Jurkat, Clone E6-1 (cell line): ENCODE measurements at places on chromosomes 1 and 21.

GRCh38 chr1:47663286-47663685 is 225.4 kb downstream of the FOXD2 start:
- DNase-seq = peak; percentile 52

- peak; percentile 67 for DNase-seq
These were observed 134.1 kb upstream of the RAB4A start for GRCh38 chr1:229136822-229137221.

DNA sequence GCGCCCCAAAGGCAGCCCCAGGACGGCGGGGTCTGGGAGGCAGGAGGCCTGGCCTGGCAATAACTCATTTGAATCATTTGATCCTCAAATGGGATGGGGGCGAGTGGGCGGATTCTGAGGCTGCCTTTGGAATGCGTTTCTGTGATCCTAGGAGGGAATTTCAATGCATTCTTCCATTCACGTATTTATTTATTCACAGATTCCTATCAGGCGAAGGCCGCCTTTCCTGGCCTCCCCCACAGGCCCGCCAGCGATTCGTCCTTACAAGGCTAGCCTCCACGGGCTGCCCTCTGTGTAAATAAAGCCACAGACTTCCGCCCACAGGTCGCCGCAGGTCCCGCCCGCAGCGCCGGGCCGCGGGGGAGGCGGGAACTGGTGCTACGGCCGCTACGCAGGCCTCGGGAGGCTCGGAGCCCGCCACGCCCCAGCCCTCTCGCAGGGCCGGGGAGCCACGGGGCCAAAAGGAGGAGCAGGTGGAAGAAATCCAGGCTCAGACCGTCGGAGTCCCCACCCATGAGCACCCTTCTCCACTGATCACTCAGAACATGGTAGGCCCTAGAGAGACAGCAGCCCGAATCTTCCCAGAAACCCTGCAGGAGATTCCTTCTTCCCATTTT is 31.3 kb upstream of the JUN start:
- no peak for DNase-seq

DNA sequence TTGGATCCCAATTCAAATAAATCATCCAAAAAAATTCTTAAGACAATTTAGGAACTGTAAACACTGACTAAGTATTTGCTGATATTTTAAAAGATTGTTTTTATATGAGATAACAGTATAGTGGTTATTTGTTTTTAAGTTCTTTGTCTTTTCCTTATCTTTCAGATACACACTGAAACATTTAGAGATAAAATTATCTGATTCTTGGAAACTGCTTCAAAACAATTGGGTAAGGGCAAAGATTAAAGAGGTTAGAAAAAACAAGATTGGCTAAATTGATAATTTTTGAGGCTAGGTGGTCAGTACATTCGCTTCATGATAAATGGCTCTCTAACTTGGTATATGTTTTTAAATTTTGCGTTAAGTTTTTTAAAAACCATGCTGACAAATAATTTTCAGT is 117.3 kb downstream of the PSMG1 start:
- DNase-seq = no peak

DNA sequence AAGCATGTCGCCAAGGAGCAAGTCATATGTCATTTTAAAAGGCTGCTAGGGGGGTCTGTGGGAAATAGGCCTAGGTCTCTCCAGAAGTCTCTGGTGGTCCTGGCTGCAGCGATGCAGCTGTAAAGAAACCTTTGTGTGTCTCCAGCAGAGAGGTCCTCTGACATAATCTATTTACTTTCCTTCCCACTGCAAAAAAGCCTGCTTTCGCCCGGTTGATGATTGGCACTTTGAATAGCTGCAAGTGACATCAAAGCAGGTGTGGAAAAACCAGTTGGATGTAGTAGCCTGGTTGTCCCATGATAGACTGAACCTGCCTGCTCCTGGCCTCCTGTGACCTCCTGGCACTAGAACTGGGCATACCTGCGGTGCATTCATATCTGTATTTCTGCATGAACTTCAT is 13.8 kb downstream of the RASSF5 start:
- no peak for DNase-seq

DNA sequence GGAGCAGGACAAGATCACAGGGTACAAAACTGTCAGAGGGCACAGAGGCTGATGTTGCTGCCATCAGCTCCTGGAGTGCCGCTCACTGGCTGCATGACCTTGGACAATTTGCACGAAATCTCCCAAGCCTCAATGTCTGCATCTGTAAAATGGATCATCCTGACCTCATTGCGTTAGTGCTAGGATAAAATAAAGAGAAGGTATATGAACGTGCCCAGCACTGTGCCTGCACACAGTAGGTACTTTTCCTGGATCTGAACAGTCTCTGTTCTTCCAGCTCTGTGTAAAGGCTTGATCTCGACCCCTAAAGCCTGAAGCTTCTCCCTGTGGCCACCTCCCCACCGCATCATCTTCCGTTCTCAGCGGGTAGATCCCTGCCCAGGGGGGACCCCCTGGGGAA is 12.9 kb downstream of the TNFRSF1B start:
- no peak for DNase-seq

DNA sequence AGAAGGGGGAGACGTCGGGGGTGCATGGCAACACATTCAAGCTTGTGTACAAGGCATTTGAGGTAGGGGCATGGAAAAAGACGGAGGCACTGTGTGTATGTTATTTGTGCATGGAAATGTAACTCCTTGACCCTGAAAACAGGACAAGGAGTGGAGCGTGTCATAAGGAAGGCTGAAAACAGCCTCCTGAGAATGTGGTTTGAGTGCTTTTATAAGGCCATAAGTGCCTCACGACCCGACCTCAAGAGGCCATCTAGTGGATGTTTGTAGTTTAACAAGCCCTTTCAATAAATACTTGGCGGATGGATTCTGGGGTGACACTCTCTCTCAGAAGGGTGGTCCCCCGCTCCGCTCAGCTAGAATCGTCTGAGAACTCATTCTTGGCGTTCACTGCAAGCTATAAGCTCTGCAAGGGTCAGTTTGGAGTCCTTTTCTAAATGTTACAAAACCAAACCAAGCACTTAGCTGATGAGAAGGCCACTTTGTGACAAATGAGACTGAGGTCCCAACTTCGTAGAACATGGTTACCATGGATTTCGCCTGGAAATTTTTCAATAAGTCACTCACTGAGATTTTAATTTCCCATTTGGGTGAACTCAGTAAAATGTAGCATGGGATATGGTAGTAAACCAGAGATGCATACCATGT is 38.8 kb upstream of the CLCA4 start:
- peak; percentile 28 for DNase-seq

DNA sequence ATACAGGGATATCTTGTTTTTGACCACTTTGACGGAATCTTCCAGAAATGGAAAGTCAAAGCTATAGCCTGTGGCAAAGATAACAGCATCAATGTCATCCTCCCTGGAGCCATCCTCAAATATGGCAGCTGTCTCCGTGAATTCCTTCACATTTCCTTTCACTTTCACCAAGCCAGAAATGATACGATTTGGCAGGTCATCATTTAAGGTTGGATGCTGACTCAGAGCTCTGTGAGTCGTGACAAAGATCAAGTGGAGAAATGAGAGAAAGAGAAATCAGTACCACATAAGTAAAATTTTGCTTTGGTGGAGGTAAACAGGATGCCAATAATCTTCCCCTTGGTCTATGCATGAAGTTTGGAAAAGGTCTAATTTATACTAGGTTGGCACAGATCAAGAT is 23.9 kb downstream of the FMO5 start:
- no peak for DNase-seq

- DNase-seq = no peak
These were observed 142.0 kb downstream of the ZNF648 start for GRCh38 chr1:181919542-181919941.

- DNase-seq = no peak
These were observed 125.5 kb upstream of the PLXNA2 start for GRCh38 chr1:208369658-208370057.

DNA sequence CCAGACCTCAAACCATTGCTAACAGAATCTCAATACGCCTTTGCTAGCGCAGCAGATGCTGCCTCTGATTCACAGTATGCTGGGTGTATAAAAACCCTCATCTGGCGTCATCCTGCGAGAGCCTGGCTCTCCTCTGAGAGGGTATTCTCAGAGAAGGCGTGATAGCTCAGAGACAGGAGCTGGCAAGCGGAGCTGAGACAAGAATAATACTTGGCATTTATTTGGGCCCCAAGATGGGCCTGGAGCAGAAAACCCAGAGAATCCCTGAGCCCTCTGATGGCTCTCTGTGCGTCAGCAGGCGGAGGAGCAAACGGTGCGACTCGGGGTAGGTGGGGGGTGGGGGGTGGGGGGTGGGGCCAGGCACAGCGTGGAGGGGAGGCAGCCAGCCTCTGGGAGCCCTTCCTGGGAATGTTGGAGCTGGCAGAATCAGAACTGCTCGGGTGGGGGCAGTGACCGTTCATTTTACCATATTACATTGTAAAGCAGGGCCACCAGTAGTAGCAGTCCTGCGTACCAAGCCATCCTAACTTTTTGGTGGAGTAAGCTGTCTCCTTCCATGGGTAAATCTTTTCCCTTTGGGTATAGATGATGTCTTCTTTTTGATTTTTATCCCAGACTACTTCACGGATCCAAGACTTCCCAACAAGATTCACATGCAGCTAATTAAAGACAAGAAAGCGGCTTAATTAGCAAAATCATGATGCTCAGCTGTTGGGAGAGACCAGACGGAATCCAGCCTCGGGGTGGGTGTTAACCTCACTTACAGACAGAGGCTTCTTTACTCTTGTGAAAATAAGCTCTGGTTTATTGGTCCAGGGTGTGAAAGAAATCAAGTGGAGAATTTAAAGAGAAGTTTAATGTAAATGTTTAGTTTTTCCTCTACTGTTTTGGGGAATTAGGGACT is 7.1 kb downstream of the RIIAD1 start:
- DNase-seq = no peak

DNA sequence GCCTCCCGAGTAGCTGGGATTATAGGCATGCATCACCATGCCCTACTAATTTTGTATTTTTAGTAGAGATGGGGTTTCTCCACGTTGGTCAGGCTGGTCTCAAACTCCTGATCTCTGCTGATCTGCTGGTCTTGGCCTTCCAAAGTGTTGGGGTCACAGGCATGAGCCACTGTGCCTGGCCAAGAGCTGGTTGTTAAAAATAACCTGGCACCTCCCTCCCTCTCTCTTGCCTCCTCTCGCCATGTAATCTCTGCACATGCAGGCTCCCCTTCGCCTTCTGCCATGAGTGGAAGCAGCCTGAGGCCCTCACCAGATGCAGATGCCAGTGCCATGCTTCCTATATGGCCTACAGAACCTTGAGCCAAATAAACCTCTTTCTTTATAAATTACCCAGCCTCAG is 74.7 kb upstream of the TLR5 start:
- DNase-seq = no peak

GRCh38 chr1:119462964-119463363 is 44.0 kb upstream of the HSD3B1 start:
- no peak for DNase-seq

- no peak for DNase-seq
These were observed 6.9 kb upstream of the PTGFR start for GRCh38 chr1:78483903-78484302.

- DNase-seq = no peak
These were observed 13.5 kb upstream of the CR2 start for GRCh38 chr1:207440626-207441025.

DNA sequence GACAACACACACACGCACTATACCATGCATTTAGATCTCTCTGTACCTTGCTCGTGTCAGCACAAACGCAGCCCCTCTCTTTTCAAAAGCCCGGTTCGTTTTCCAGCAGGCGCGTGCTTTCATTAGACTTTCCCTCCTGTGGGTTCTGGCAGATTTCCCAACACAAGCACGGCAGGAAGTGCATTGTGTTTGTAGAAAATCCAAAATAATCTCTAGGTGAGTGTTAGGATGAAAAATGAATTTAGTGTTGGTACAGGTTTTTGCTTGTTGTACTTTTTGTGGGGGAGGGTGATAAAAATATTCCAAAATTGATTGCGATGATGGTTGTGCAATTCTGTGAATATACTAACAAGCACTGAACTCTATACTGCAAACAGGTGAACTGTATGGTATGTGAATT is 54.1 kb upstream of the POFUT2 start:
- DNase-seq = no peak

GRCh38 chr1:21955058-21955457 is 17.9 kb upstream of the HSPG2 start:
- DNase-seq = no peak

DNA sequence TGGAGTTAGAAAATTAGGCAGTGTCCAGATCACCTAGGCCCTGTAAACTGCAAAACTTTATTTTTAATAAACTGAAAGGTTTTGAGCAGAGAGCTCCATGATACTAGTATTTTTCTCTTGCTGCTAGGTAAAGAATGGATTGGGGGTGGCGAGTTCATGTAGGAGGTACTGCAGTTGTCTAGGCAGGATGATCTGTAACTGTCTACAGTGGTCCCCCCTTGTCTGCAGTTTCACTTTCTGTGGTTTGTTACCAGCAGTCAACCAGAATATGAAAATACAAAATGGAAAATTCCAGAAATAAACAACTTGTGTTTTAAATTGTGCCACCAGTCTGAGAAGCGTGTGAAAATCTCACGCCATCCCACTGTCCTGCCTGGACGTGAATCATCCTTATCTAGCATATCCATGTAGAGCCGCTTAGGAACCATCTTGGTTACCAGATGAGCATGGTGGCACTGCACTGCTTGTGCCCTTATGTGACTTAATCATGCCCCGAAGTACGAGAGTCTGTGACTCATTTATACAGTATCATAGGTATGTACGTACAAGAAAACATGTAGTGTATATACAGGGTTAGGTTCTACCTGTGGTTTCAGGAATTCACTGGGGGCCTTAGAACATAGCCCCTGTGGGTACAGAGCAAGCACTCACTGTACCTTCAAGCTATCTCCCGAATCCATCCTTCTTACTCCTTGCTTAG is 94.2 kb downstream of the AHCTF1 start:
- DNase-seq = no peak

DNA sequence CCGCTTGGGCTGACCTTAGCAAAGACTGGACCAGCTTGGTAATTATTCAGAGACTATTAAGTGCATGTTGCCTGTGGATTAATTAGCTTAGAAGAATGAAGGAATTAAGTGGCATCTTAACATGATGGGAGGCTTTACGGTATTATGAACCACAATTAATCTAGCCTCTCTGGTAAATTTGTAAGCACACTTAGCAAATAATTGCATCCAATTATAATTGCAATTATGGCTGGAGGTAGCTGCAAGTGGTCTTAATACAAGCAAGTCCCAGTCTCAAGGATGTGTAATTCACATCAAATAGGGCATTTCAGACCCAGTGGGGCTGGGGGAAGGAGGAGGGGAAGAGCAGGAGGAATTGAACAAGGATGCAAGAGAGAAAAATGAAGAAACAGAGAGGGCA is 151.6 kb downstream of the CNIH3 start:
- no peak for DNase-seq

DNA sequence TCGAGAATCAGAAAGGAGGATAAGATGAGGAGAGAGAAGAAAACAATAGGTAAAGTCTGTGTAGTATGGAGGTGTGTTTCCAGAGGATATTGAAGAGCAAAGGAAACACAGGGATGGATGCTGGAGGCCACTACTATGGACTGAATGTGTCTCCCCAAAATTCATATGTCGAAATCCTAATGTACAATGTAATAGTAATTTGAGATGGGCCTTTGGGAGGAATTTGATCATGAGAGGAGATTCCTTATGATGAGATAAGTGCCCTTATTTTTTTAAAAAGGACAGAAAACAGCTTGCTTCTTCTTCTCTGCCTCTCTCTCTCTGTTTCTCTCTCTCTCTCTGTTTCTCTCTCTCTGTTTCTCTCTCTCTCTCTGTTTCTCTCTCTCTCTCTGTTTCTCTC is 602.2 kb upstream of the ADAMTS5 start:
- no peak for DNase-seq
